ENCODE measurements at places on chromosomes 11 and 22.

GRCh38 chr22:26139310-26139709 lies 30.0 kb upstream of the SEZ6L start:
- no peak for DNase-seq

GRCh38 chr11:126892756-126893155 lies 107.8 kb downstream of the KIRREL3 start:
- DNase-seq: no peak

DNA sequence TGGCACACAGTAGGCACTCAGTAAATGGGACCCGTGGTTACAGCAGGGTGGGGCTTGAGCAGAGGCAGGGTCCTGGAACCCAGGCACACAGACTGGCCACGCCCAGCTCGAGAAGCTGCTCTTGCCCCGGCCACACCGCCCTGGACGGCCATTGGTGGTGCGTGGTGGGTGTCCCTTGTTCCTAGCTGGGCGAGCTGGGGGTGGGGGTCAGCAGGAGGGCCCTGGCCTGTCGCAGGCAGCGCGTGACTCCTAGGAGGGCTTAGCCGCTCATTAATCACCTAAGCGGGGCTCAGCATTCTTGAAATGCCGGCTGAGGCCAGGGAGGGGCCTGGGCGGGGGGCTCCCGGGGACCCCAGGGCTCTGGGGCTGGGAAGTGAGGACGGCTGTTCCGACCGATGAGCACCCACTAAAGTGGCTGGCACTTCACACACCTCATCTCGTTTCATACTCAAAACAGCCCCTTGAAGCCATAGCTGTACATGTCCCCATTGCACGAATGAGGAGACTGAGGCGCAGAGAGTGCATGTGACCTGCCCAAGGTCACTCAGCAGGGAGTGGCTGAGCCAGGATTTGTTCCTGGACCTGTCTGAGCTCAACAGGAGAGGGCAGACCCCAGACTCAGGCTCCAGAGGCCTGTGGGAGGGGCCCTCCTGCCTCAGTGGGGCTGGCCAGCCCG lies 11.6 kb downstream of the MYRF start:
- no peak for DNase-seq

DNA sequence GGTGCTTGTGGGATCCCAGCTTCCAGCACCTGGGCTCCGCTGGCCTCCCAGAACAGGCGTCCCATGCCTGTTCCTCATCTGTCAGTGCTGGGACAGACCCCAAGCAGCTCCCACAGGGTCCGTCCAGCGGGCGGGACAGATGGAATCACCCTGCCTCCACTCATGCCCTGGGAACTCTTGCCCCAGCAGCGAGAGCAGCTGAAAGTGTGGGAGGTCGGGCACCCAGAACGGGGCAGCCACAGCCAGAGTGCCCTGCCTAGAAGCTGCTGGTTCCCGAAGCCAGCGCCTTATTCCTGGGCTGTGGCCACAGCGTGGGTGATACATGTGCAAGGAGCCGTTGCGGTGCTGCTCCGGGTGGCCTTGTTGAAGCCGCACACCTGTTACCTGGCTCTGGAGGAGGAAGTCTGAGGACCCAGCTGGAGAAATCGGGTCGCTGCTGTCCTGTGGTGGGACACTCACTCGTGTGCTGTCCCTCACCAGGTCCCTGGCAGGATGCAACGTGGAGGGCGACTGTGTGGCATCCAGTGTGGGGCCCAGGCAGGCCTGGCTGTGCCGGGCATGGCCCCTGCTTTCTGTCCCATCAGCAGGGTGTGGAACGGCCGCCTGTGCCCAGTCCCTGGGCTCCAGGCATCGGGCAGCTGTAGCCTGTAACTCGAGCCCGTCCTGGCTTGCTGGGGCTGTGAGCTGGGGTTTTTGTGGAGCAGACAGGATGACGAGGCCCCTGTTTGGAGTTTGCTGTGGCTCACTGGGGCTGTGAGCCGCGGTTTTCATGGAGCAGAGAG lies 16.2 kb downstream of the GRAMD4 start:
- no peak for DNase-seq

GRCh38 chr11:70888061-70888460 lies 364.3 kb downstream of the SHANK2 start:
- DNase-seq: no peak

DNA sequence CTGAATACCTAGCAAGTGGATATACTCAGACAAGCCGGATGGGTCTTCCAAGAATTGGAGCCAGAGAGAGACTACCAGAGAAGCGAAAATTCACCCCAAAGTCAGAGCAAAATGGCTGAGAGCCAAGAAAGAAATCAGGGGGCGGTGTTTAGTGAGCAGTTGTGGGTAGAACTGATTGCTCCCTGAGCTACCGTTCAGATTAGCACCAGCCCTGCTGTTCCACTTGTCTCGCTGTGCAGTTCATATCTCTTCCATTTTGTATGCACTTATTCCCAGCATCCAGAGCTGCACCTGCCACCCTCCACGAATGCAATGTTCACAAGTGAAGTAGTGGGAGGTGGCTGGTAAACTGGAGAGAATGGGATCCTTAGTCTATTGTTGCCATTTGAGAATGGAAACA lies 25.5 kb downstream of the DRD2 start:
- no peak for DNase-seq

DNA sequence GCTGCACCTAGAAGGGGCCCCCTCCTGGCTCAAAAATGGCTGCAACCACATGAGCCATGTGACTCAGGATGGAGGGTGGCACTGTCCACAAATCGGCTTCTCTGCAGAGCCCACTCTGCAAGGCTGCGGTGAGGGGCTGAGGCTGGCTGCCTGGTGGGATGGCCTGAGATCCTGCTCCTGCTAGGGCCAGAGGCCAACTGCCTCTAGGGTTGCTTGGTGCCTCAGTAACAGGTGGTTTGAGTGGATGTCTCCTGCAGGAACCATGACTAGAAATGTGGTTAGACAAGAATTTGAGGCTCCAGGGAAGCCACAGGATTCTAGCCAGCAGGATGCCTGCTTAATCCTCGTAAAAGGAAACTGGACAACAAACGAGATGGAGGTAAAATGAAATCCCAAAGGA lies 17.1 kb downstream of the PATZ1 start:
- DNase-seq: no peak

DNA sequence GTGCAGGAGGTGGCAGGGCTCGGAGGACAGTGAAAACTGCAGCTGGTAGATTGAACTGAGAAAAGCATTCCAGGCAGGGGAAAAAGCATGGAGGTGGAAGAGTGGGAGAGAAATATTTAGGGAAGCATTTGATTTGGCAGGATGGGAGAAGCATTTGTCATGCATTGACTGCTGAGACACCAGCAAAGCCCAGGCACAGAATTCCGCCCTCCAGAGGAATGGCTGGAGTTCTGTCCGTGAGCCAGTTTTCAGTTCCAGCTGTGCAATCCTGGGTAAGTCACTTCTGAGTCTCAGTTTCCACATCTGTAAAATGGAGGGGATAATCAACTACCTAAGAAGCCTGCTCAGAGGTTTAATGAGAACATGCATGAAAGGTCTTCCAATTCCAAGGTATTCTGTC lies 4.3 kb upstream of the TSKU start:
- DNase-seq: no peak

GRCh38 chr22:31083923-31084810 lies 3.0 kb downstream of the SMTN start:
- DNase-seq: no peak

DNA sequence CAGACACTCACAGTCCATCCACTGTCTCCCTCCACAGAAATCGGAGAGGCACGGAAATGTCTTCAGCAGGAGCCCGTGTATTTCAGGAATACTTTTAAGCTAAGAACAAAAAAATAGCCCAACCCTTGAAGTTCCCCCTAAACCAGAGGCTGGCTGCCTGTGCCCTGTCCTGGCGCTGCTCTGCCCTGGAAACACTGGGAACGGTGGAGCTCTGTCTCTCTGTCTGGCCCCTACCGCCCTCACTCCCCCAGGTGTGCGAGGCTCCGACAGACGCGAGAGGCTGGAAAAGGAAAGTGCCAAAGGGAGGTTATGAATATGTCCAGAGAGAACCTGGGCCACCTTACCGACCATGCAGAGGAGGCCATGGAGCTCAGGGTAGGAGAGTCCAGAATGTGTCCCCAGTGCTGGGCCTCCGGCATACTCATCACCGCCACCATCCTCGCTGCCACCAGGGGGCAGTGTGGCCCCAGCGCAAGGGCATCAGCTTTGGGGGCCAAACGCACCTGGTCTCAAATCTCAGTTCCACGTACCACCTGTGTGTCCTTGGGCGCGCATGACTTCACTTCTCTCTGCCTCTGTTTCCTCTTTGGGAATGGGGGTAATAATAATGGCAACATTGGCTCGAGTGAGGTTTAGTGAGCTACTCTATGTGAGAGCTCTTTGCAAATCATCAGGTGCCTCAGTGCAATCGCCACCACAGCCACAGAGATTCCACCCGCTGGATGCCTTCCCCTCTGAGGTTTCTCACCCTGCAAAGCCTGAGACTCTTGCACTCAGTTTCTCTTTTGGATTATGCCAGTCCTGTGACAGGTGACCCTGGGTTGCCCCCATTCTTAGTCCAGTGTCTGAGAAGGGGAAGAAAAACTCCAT lies 10.4 kb upstream of the SLCO2B1 start:
- DNase-seq: peak; percentile 72

GRCh38 chr11:69880826-69881445 lies 61.7 kb upstream of the FGF3 start:
- no peak for DNase-seq

DNA sequence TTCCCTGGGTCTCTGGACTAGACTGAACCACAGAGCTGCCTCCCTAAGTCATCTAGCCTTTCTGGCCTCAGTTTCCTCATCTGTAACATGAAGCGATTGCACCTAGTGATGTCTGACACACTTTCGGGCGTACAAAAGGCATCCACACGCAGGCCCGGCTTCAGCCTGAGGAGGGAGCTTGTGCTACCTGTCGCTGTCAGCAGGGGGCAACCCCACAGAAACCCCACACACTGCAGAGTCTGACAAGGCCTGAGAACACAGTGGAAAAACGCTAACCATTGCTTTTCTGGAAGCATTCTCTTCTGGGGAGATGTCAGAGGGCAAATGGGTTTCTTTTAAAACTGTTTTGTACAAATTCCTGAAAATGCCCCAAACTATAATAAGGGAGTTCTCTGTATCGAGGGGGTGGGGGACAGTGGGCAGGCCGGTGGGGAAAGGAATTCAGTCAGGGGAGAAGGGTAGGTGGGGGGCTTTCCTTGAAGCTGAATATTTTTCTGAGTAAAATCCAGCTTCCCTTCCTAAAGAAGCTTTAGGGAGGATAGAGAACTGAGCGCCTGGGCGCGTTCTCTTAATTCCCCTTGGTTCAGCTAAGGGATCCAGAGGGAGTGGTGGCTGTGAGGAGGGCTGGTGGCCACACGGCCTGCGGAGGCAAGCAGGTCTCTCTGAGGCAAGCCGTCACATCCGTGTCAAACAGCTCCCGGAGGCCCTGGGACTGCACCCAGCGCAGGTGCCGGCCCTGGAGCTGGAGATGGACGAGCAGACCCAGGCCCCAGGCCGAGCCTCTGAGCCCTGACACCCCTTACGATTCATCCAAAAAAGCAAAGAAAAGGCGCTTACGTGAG lies 533 bp downstream of the ELF5 start:
- DNase-seq: peak; percentile 73

GRCh38 chr11:45180179-45180847 lies 33.9 kb downstream of the PRDM11 start:
- DNase-seq: peak; percentile 76

DNA sequence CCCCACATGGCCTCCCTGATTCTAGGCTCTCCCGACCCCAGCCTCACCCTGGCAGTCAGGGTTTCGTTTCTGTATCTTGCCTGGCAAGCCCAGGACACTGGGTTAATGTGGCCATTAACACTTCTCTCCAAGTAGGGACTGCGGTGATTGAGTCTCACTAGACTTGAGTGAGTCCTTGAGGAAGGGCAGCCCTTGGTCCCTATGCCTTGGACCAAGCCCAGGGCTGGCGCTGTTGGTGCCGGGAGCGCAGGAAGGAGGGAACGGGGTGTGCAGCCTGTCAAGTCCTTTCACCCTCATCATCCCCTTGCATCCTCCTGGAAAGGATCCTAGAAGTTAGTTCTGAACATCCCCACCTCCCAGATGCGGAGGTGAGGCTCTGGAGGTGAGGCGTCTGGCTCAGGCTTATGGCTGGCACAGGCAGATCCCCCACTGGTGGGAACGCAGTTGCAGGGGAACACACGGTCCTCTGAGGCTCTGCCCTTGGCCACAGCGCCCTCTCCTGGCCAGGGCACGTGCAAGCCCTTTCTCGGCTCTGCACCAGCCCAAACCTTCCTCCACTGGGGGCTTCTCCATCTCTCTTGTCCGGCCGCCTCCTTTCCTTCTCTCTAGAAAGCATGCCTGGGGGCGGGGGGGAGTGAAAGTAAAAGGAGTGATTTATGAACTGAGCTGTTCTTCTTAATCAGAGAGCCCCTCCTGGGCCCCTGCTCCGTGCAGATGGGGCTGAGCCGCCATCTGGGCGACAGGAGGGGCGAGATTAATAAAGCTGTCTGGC lies 56.7 kb downstream of the TP53I11 start:
- peak; percentile 63 for DNase-seq

DNA sequence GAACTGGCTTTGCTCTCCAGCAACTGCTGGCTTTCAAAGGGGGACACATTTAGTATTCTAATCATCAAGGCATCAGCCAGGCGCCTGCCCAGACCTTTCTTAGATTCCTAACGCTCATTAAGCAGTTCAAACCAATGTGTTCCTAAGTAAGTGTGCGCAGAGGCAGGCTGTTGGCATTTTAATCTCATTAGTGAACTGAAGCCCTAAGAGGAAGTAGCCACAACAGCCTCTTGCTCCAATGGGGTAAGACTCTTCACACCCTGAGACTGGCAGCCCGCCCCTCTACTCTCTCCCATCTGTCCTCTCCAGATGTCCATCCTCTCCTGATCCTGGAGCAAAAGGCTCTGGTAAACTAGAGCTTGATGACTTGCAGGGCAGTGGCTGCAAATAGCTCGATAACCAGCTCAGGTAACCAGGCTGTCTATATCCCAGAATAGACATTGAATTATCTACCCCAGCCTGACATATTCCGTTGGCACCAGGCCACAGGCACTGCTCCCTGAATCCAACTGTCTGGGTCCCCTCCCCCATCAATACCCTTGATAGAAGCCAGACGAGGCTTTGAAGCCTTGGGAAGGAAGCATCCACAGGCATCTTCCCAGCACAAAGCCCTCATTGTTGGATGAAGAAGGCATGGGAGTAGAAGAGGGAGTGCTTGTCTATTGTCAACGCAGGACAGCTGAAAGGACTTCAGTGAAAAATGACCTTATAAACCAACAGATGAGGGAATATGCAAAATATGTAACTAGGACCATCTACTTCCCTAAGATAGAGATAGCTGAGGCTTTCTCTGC lies 321.1 kb downstream of the TENM4 start:
- no peak for DNase-seq

- DNase-seq: no peak
Measured at GRCh38 chr22:43451371-43452050, 39.7 kb downstream of the MPPED1 start.

DNA sequence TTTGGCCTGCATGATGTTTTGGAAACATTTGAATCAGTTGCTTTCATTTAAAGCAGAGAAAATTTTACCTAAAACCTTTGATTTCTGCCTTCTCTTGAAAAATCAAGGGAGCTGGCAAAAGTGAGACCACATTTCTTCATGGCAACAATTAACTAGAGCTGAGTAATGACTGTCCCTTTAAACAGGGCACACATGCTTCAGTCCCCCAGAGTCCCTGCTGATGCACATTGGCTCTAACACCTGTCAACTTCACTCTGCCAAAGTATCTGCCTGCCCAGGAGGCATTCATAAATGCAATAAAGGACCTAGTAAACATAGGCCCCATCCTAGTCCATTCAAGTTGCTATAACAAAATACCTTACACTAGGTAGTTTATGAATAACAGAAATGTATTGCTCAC lies 87.1 kb upstream of the LDLRAD3 start:
- no peak for DNase-seq

All from mucosa of descending colon (tissue), 3 donors.